ENCODE measurements at places on chromosomes 3 and 15.

DNA sequence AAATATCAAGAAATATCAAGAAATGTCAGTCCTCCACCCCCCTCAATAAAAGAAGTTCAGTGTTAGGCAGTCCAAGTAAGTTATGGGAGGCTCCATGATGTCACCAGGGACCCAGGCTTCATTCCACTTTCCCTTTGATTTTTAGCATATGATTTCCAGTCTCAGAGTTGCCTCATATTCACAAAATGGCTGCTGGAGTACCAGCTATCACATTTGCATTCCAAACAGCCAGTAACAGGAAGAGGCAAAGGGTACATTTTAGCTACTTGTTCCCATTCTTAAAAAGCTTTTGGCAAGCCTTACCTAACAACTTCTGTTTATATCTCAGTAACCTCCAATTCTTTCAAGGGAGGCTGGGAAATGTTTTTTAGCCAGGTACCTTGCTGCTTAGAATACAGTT, 13.4 kb upstream of the KLF13 start:
- DNase-seq, result no peak

GRCh38 chr15:90864507-90864906, 3.9 kb upstream of the FURIN start:
- DNase-seq, result no peak

DNA sequence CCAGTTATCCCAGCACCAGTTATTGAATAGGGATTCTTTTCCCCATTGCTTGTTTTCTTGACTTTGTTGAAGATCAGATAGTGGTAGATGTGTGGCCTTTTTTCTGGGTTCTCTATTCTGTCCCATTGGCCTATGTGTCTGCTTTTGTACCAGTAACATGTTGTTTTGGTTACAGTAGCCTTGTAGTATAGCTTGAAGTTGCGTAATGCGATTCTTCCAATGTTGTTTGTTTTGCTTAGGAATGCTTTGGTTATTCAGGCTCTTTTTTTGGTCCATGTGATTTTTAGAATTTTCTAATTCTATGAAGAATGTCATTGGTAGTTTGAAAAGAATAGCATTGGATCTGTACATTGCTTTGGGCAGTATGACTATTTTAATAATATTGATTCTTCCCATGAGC, 94.3 kb upstream of the CHMP2B start:
- DNase-seq, result no peak

- DNase-seq, result no peak
Observed at GRCh38 chr3:138173769-138174420, 826 bp downstream of the DBR1 start.

GRCh38 chr15:82970078-82970686, 15.8 kb upstream of the RAMAC start:
- no peak for DNase-seq

GRCh38 chr3:40895109-40895508, 304.2 kb upstream of the CTNNB1 start:
- DNase-seq, result no peak

Measured in stimulated activated CD8-positive, alpha-beta memory T cell treated with anti-CD3 and anti-CD28 coated beads, Interleukin-4, amount 100 ng/mL, for 1 hour (primary cell).